Breast epithelium (tissue), 4 donors: ENCODE measurements at places on chromosomes 1 and 21. TPM values are rescaled to one million over a fixed set of nuclear protein-coding genes. Genes with fewer than 3 reads are reported as not detected.

The WNT4 gene
- total RNA-seq = 3.1 TPM

The SFPQ gene
- 249 TPM for total RNA-seq

The NUP210L gene
- total RNA-seq = under 0.01 TPM

The NMNAT2 gene
- 2.4 TPM for total RNA-seq

The FCRL3 gene
- 0.15 TPM for total RNA-seq

- peak; percentile 86 for DNase-seq
Observed at GRCh38 chr1:228059634-228060457, 22.7 kb upstream of the ARF1 start.

GRCh38 chr1:156705918-156706656 lies 704 bp upstream of the CRABP2 start:
- peak; percentile 73 for DNase-seq

- no peak for DNase-seq
Observed at GRCh38 chr1:225688345-225688744, 35.4 kb upstream of the ENAH start.

GRCh38 chr1:184405094-184405800 lies 18.4 kb downstream of the C1orf21 start:
- DNase-seq = no peak

- no peak for DNase-seq
Observed at GRCh38 chr1:6027591-6027990, 18.1 kb upstream of the KCNAB2 start.

DNA sequence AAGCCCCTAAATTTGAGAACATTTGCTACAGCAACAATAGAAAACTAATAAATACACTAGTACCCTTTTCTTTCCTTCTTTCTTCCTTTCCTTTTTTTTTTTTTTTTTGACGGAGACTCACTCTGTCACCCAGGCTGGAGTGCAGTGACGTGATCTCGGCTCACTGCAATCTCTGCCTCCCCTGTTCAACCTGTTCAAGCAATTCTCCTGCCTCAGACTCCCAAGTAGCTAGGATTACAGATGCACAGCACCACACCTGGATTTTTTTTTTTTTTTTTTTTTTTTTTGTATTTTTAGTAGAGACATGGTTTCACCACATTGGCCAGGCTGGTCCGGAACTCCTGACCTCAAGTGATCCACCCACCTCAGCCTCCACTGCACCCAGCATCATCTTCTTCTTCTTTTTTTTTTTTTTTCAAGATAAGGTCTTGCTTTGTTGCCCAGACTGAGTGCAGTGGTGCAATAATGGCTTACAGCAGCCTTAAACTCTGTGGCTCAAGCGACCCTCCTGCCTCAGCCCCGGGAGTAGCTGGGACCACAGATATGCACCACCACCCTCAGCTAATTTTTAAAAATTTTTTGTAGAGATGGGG lies 19.6 kb upstream of the CBR3 start:
- DNase-seq = no peak

DNA sequence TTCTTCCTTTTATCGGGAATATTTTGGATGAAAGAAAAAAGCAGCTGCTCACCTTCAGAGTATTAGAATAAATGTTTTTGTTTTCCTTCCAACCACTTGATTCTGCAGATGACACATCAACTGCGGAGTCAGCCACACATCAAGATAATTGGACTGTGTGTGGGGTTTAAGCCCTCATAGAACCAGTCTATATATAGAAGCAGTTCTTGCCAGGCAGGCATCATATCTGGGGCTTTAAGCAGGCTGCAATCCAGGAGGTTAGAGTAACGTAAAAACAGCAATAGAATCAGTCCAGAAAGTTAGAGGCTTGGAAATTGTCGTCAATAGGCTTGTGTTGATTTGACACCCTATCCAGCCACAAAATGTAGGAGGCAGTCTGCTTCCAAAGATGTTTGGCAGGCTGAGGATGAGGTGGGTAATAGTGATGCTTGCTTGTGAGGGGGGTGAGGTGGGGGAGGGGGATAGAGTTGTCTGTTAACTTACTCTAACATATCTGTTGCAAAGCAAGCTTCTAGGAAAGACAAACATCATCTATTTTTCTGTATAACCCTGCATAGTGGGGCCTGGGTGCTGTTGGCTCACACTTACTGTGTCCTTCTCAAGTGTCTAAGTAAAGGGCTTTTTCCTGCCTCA lies 64.8 kb downstream of the PEX14 start:
- no peak for DNase-seq
